ENCODE measurements at places on chromosomes 5 and 9. TPM values are rescaled to one million over a fixed set of nuclear protein-coding genes. Genes with fewer than 3 reads are reported as not detected.

FAXDC2 gene
- 14.9 TPM for total RNA-seq

GABRA1 gene
- not detected for total RNA-seq

DIPK1B gene
- 2.2 TPM for total RNA-seq

GPX3 gene
- 18.4 TPM for total RNA-seq
